Activated T-helper 1 cell treated with Interleukin-2 at 50 U/mL for 16 hours (primary cell): ENCODE measurements at places on chromosomes 3 and 15.

DNA sequence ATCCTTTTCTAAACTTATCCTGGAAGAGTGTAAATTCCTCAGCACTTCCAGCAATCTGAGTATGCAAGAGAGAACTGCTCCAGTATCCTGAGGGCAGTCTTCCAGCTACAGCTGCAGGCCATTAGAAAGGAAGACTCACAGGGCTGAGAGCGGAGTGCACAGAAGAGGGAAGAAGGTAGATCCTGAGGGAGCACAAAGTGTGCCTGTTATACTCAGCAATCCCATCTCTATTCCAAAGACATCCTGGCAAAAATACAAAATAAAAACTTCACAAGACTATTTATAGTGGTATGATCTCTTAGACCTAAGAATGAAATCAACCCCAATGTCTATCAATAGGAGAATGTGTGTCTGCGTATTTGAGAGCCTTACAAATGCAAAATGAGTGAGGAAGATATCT lies 292.0 kb downstream of the ZIC1 start:
- DNase-seq = no peak

- no peak for DNase-seq
These were observed 40.8 kb upstream of the PROK2 start for GRCh38 chr3:71825551-71826283.

DNA sequence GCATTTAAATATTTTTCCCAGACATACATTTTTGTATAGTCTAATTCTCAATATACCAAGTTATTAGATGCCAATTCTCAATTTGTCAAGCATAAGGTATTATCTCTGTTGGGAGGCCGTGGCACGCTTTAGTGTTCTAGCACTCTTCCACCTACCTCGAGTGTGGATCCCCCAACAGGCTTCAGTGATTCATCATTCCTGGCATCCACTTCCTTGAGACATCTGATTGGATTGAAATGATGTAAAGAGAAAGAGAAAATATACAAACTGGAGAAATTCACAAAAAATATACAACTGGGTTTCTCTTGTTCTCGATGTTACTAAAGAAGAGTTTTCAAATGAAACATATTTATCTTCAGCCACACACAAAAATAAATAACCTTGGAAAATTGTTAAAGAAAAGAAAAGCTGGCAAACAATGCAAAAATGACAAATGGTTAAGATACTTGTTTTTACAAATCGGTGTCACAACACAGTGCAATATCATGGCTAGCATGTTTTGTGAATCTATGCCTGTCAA lies 218.0 kb upstream of the CDIN1 start:
- no peak for DNase-seq

DNA sequence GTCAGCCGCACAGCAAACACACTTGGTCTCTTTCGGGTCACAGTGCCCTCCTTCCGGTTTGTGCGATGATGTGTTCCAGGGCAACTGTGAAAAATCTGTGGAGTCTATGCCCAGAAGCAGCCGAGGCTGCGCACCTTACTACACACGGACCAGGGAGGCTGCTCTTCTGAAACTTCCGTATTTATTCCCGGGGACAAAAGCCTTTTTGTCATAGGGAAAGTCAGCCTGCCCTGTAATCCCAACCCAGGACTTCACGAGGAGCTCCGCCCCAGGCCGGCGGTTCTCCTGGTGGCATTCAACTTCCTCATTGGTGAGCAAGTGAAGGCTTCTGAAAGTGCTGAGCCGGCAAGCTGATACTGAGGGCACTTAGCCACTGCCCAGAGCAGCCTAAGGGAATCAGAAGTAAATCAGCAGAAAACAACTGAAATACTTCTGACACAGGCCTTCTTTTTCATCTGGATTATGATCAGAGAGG lies 126.5 kb downstream of the FMN1 start:
- DNase-seq = no peak

DNA sequence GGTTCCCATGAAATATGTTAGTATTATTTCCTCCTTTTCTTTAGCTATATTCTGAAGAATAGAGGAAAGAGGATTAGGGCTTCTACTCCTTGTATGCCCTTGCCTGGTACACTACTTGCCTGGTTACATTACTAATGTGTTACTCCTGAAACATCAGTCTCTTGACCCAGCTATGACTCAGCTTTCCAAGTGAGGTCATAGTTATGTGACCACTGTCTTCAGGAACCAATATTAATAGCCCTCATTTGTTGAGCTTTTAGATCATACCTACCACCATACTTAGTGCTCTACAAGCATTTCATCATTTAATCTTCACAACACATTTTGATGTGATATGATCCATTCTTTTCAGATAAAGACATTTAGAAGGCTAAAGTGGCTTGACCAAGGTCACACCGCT lies 60.3 kb downstream of the CMSS1 start:
- no peak for DNase-seq

DNA sequence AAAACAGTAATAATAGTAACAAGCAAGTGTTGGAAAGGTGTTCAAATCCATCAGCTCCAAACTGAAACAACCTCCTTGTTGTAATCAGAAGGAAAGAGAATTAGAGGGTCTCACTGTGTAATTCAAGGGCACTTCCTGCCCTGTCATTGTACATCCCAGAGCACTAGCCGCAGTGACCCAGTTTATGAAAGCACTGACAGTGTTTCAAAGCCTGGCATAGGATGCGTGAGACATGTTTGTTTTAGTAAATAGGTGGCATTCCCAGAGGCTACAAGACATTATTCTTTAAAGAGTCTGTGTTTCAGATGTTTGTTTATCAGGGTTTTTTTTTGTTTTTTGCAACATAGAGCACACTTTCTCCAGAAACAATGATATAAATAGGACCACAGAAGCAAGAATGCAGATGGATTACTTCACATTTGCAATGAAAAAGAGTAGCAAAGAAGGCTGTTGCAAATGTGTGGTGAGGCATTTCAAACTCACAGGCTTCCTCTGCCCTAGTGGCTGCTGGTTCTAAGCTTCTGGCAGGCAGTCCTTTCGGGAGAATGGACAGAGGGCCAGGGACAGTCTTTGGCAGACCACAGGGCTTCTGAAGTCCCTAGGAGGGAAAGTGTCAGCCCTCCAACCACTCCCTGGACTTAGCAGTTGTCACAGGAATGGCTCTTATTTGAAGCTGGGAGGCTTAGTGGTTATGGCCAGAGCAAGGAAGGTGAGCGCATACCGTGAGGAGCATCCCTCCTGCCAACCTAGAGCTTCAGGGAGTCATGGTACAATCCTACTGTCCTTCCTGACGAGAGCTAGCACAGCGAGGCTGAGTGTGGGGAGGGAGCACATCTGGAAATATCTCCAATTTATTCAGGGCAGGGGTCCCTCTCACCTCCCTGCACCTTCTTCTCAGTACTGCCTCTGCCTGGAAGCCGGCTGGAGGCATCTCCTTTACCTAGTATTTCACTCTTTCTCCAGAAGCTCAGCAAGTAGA lies 31.4 kb upstream of the TIPARP start:
- DNase-seq = no peak

DNA sequence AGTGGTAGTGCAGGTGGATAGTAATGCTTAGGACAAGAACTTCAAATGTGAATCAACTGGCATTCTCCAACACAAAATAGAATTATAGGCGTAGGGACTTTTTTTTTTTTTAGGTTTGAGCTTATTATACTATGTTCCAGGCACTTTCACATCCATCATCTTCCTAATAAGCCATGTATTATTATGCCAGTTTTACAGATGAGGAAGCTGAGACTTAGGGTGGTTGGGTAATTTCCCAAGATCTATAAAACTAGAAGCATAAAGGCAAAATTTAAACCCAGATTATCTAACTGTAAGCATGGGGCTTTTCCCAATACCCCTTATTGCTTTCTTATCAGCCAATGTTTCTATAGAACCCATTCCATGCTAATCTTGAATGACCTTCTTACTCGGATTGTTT lies 75.1 kb upstream of the ETV5 start:
- no peak for DNase-seq

DNA sequence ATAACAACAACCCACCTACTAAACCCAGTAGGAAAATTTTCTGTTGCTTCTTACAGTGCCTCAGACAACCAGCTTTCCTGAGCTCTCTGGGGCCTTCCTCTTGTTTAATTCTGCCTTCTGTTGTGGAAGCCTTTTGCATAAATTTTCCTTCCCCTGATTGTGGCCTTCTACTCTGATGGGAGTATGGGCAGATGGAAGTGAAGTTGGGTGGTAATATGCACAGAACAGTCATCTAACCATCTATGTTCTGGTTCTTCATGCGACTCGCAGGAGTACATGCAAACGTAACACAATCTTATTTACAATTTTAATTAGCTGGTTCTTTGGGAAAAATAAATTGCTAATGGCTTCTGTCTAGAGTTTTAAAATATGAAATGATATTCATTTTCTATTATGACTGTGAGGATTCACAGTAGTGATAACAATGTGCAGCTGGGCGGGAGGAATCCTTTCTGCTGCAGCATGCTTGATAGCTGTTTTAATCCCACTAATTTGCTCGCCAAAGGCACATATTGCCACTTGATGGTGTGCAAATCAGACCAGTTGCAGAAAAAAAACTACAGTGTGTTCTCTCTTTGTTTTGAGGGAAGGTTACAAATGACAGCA lies 311.5 kb upstream of the ROPN1 start:
- DNase-seq = no peak

GRCh38 chr3:157204431-157204830 lies 44.5 kb upstream of the CCNL1 start:
- no peak for DNase-seq

GRCh38 chr15:38154837-38155236 lies 97.8 kb upstream of the SPRED1 start:
- no peak for DNase-seq
